HS-27A (cell line): ENCODE measurements at places on chromosomes 13 and 19.
A peak's percentile ranks its signal among the peaks of the same experiment; 100 is the strongest.

GRCh38 chr13:109756778-109757177 is 29.6 kb downstream of the IRS2 start:
- DNase-seq = no peak

GRCh38 chr13:101944521-101944920 is 457.3 kb downstream of the FGF14 start:
- DNase-seq = no peak

GRCh38 chr19:10927730-10928562 is 493 bp downstream of the YIPF2 start:
- DNase-seq = no peak

GRCh38 chr19:11587975-11588631 is 9.2 kb upstream of the ZNF627 start:
- DNase-seq = no peak

DNA sequence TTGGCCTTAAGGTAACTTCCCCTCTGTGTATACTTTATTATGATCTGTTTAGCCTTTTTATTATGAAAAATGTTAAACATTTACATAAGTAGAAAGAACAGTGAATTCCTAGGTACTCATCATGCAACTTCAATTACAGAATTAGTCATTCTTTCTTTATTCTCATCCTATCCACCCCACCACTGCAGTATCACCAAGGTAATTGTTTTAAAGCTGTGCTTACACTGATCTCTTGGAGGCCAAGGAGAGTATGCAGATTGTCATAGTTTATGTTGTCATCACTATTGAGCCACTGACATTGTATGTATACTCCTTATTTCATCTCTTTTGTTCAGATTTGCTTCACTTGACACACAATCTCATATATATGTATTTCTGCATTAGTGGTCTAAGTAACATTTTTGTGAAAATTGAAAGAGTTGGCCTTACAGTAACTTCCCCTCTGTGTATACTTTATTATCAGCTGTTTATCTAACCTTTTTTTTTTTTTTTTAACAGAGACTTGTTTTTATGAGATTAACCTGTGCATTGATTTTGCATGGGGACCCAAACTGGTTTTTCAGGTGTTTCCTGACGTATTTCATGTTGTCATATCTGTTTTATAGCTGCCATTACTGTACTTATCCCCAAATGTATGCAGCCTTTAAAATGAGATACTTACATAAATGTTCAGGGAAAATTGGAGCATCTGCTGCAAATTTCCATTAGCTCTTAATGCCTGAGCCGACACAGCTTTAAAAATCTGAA is 4.5 kb downstream of the ZNF507 start:
- no peak for DNase-seq

DNA sequence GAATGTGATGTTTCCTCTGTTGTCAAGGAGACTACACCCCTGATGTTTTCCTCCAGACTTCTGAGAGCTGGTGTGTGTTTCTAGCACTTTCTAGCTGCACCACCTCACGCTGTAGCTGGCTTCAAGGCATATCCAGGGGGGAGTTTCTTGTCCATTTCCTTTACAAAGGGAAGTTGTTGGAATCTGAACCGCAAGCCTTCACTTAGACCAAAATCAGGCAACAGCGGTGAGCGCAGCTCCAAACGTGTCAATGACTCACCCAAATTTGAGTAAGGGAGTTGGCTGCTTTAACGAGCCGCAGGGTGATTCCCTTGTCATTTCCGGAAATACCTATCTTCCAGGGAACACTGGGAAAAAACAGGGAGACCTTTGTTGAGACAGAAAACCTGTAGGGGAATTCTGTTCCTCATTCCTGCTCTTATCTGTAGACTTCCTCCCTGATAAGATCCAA is 2.5 kb downstream of the LDLR start:
- peak; percentile 80 for DNase-seq

DNA sequence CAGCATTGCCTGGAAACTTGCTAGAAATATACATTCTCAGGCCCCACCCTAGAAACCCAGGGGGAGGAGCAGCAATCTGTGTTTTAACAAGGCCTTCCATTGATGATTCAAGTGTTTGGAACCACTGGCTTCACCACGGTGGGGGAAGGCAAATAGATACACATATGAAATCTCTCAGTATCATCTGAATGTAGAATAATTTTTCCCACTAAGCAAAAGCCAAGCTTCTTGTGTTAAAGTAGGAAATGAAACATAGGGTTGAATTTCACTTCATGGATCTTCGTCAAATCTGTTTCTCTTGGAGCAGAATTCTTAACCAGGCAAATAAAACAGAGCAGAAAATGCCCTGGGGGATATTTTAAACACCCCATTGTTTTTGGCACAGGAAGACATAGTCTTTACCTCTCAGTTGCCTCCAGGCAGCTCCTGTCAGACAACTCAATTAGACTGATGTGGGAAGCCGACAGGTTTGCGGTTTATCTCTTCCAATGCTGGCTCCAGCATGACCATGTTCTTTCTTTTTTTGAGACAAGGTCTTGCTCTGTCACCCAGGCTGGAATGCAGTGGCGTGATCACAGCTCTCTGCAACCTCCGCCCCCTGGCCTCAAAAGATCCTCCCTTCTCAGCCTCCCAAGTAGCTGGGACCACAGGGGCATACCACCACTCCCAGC is 213.0 kb downstream of the FOXO1 start:
- DNase-seq = no peak

GRCh38 chr19:8320564-8321066 is 560 bp downstream of the NDUFA7 start:
- no peak for DNase-seq

GRCh38 chr19:3098515-3099346 is 4.6 kb downstream of the GNA11 start:
- no peak for DNase-seq

GRCh38 chr19:57106722-57107235 is 13.0 kb upstream of the USP29 start:
- no peak for DNase-seq

- DNase-seq = no peak
Observed at GRCh38 chr19:7947939-7948338, 4.5 kb upstream of the TIMM44 start.

DNA sequence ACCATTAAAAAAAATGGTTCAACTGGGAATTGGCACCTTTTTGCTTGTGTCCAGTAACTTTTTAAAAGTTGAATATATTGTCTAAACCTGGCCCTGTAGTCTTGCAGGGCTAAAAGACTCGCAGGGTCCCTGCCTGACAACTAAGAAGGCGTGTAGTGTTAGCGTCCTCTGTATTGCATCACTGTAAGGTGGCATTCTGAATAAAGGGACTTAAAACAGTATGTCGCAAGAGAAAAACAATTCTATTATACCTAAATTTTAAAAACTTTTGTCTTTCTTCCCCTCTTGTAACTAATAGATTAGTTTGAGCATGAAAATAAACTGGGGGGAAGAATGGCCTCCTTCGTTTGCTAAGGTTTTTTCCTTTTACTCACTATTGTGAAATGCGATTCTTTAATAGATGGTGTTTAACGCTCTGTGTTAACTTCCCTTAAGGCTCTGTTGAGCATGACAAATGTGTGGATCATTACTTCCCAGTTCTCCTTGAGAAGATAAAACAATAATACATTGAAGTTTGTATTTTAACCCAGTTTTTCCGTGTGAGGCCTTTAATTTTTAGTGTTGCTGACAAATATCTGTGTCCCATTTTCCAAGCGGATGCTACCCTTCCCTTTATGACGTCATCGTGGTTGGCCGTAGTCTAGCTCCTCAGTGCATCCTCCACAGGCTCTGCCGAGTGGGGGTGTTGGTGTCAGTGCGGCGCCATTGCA is 134.6 kb downstream of the KATNAL1 start:
- DNase-seq = no peak

DNA sequence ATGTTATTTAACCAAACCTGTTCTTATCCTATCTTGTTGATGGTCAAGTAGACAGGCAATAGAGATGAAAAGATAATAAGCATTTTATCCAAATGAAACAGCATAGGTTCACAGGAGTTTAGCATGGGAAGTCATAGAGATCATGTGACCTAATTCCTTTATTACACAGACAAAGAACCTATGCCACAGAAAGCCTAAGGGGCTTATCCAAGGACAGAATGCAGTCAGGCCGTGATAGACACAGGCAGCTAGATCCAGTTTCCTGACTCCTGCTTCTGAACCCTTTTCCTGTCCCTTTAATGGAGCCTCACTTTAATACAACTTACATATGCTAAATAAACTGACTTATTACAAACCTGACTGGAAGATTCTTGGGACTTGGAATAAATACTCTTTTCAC is 532.1 kb downstream of the IRS2 start:
- no peak for DNase-seq

DNA sequence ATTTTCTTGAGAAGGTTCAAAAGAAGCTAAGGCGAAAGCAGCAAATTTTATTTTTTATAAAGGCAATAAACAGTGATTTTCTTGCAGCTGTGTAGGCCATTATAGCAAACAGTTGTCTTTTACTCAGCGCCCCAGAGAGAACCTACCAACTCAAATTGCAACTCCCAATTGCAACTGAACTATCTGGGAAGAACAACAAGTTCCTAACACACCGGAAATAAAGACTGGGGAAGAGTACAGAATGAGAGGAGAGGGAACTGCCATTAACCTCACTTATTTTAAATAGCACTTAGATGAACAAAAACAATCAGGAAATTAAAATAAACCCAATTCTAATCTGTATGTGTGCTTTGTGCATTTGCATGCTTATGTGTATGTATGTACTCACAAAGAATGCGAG is 171.1 kb downstream of the KCTD12 start:
- no peak for DNase-seq

GRCh38 chr13:68174893-68175292 is 944.8 kb upstream of the PCDH9 start:
- no peak for DNase-seq

DNA sequence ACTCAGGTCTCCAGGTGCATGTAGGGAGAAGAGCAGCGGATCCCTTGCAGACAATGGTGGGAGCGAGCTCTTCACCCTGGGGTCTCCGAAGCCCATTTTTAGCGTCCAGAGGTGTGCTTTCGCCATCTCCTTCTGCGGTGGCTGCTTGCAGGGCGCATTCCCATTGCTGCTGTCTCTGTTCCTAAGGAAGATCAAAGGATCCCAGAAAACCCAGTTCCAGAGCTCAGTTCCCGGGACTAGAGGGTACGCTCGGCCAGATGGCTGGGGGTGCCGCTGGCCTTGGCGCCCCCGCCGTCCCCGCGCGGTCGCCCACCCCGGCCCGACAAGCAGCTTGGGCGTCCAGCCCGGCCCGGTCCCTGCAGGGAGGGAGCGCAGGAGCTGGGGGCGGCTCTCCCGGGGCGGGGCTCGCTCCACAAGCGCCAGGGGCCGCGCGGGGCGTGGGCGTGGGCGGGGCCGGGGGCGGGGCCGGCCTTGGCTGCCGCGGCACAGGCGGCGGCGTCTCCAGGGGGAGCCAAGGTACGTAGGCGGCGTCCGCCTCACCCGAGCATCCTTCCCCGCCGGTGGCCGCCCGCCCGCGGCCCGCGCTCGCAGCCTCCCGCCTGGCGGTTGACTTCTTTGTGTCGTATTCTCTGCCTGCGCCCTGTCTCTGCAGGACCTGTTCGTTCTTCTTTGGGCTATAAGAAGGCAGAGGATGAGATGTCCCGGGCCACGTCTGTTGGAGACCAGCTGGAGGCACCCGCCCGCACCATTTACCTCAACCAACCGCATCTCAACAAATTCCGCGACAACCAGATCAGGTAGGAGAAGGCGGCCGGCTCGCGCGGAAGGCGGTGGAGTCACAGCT is 96.8 kb downstream of the ATP8A2 start:
- no peak for DNase-seq

- DNase-seq = no peak
Observed at GRCh38 chr13:32731074-32731473, 144.8 kb downstream of the PDS5B start.

DNA sequence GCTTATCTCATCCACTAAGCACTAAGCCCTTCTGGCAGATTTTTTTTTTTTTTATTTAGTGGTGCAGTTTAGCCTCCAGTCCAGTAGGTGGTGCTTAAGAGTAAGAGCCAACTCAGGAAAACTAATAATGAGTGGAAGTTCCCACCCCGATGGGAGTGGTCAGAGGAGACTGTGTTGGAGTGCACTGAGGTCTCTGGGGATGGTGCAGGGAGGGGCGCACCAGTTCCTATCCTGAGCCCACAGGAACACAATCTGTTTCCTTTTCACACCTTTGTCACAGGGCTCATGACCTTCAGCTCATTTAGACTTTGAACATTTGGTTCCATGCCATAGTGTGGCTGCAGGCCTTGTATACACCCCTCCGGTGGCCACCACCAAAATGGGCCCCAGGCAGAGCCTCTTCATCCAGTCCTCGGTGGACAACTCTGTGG is 367.4 kb downstream of the SPRY2 start:
- no peak for DNase-seq
